ENCODE measurements at places on chromosomes 5 and 9.
A peak's percentile ranks its signal among the peaks of the same experiment; 100 is the strongest.

DNA sequence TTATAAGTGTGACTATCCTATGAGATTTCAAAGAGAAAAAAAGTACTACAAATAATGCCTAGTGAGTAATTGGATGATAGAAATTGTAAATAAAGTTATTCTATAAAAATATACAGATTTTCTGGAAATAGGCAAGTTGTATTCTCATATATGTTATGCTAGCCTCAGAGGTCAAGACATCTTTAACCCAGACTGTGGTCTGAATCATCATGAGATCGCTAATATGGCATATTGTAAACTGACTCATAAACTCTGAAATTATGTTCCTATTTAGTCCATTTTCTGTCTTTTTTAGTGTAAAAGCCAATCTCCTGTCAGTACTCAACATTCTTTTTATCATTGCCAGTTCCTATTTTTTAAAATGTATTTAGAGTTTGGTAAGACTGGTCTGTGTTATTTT, 14.2 kb downstream of the LOX start:
- no peak for DNase-seq

DNA sequence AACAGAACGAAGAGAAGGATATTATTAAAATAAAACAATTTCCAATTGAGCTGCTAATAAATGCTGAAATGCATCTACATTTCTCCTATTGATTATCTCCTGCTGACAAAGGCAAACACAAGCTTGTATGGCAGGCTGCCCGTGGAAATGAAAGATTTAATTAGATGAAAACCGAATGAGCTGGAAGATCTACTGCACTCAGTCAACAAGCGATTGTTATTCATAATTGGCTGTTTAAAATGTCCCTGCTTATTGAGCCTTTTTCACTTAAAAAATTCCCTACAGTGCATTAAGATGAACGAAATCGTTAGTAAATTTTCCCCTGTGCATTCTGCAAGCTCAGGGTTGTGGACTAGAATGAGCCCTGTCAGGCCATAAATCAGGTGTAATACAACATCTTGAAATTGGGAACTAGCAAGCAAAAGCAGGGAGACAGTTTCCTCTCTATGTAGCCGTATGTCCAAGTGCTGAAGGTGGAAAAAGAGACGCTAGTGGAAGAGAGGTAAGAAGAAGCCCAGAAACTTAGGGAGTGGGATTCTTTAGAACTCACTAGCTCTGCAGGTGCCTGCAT, 28.5 kb upstream of the KIF4B start:
- DNase-seq = no peak

GRCh38 chr9:13268469-13268868, 11.0 kb downstream of the MPDZ start:
- DNase-seq = peak; percentile 76

DNA sequence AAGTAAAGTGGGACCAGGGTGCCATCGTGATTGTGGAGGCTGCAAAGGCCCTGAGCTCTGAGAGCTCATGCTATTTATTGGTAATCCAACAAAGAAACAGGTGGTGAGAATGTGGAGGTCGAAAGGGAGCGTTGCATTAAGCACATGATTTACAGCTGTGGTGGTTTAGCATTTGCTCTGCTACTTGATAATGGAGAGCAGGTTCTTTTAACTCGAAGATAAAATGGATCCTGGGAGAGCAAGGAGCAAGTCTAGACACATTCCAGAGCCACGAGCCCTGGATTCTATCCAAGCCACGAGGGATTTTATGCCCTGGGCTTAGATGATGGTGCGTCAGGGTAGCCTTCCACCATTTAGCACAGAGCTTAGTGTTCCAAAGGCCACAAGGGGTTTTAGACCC, 1710.1 kb upstream of the CDH9 start:
- DNase-seq = no peak

DNA sequence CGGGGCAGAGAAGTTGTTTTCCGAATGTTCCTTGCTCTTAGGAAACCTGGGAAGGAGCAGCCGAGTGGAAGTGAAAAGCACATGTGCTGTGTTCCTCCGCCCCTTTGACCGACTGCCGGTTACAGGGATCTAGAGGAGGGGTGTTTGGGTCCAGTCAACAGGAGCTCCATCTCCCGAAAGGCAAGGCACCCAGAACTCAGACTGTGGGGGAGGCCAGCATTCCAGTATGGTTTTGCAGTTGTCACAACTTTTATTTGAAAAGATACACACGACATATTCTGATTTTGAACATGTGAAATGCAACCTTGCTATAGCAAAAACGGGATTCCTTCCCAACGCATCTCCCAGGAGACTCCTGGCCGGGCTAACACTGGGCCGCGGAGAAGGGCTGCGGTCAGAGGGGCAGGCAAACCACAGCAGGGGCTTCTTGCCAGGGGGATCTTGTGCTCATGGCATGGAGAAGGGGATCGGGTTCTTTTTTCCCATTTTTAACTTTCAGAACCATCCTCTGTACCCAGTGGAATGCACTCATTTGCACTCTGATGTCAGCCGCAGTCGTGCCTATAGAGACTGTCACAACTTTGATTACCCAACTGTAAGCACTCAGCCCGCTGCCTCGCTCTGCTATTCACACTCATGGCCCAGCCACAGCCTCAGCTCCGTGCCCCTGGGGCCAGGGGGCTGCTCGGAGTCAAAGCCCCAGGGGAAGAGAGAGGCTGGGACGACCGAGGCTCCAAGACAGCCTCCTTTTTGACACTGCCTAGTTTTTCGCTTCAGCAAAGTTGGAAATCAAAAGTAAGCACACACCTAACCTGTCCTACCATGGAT, 3.9 kb downstream of the QRFP start:
- DNase-seq = no peak

DNA sequence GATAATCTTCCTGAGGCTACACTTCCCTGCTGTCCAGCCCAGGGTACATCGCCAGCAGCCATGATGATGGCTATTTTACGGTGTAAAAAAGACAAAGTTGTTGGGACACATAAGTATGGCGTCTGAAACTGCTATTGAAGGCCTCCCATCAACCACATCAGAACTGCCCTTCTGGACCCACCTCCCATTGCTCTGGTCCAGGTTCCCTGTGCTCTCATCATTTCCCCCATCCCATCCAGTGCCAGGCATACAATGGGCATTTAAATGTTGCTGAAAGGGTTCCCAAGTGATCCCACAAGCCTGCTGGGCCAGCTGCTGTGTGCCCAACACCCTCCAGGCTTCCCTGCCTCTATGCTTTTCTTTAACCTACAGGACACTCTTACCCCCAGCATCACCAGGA, 10.6 kb downstream of the IL9 start:
- no peak for DNase-seq

GRCh38 chr5:74382987-74383593, 257.4 kb downstream of the ENC1 start:
- peak; percentile 82 for DNase-seq

GRCh38 chr5:114449860-114450421, 88.1 kb downstream of the KCNN2 start:
- DNase-seq = peak; percentile 60

- DNase-seq = peak; percentile 63
Measured at GRCh38 chr9:112793213-112793810, 42.8 kb downstream of the SNX30 start.

DNA sequence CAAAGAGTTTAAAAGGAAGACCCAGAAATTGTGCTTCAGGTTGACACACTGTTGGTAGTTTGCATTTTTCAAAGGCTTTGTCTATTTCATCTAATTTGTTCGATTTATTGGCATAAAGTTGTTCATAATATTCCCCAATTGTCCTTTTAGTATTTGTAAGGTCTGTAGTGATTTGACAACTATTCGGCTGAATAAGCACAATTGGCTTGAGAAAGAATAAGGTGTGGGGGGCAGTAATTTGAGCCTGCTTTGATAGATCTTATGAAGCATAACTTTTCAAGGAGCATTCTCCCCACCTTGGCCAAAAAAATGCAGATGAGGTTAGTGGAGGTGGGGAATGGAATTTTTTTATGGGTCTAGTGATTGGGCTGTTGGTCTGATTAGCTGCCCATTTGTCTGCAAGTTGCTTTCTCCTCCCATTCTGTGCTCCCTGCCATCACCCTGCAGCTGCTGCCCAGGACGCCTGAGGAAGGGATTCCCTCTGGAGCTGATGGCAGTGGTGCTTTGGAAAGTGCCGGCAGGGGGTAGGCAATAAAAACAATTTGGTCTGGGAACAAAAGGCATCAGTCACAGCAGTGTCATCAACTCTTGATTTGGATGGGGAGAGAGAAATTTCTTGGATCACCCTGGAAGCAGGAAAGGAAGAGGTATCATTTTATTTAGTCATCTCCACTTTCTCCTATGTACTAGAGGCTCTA, 26.6 kb downstream of the WNT8A start:
- no peak for DNase-seq

GRCh38 chr9:85941966-85942912, 1.3 kb downstream of the NAA35 start:
- no peak for DNase-seq

DNA sequence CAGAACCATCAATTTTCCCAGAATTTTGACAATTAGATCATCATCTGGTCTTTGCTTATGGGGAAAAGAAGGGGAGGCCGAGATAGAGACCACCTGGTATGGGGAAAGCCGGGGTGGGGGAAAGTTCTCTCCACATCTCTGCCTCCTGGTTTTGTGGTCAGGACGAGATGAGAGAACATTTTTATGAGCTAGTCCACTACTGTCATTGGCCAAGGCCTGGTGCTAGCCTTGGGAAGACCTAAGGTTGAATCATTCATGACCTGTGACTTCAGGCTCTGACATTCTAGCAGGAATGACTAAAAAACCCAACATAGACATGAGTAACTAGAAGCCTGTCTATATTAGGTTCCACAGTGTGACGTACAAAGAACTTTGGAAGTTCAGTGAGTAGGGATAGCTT, 135.2 kb downstream of the PTTG1 start:
- DNase-seq = peak; percentile 28

DNA sequence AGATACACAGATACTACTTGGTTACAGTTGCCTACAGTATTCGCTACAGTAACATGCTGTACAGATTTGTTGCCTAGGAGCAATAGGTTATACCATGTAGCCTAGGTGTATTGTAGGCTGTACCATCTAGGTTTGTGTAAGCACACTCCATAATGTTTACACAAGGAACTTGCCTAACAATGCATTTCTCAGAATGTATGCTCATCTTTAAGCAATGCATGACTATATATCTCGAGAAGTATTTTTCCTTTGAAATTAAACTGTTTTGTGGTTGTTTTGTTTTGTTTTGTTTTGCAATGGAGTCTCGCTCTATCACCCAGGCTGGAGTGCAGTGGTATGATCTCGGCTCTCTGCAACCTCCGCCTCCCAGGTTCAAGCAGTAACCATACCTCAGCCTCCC, 25.3 kb downstream of the LRRC70 start:
- DNase-seq = peak; percentile 22

GRCh38 chr5:155040984-155041653, 27.6 kb downstream of the KIF4B start:
- peak; percentile 18 for DNase-seq

DNA sequence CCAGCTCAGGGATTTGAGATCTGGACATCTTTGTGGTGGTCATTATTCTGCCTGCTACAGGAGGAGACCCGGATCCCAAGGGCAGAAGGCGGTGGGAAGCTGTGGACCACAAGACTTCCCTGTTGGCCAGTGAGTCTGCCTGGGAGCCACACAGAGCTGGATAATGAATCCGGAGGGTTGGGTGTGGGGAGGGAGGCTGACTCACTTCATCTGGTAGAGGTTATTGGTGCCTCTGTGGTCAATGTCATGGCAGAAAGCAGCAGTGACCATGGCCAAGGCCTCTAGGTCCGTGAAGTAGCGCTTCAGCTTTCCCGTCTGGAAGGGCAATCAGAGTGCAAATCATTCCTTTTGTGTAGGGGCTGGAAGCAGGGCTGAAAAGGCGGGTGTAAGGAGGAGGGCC, 58.5 kb downstream of the PDE6A start:
- no peak for DNase-seq

- no peak for DNase-seq
Measured at GRCh38 chr9:137186385-137186784, 2.0 kb downstream of the ANAPC2 start.

GRCh38 chr9:121608168-121608853, 43.1 kb upstream of the DAB2IP start:
- no peak for DNase-seq

GRCh38 chr5:62288118-62288517, 17.9 kb upstream of the KIF2A start:
- DNase-seq = no peak

DNA sequence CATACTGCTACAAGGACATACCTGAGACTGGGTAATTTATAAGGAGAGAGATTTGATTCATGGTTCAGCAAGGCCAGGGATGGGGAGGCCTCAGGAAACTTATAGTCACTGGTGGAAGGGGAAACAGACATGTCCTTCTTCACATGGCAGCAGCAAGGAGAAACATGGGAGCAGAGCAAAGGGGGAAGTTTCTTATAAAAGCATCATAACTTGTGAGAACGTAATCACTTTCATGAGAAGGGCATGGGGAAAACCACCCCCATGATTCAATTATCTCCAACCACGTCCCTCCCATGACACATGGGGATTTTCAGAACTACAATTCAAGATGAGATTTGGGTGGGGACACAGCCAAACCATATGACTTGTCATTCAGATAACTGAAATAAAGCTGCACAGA, 100.9 kb downstream of the ST8SIA4 start:
- DNase-seq = no peak

DNA sequence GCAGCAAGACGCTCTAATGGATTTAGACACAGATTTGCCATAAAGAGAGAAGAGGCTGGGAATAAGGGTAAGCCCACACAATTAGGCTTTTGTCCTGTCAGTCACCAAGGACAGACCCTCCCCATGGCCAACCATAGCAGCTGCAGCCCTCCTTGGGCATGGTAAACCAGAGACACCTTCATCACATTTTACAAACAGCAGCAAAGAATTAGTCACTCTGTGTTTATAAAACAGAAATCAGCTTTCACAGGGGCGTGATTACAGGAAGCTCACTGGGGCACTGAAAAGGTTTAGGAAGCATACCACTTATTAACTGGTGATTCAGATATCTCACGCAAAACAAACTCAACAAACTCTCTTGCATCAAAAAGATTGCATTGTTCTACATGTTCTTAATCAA, 37.3 kb upstream of the ZNF622 start:
- peak; percentile 54 for DNase-seq
